ENCODE measurements at places on chromosomes 1 and 21. TPM values are rescaled to one million over a fixed set of nuclear protein-coding genes. Genes with fewer than 3 reads are reported as not detected.

DNA sequence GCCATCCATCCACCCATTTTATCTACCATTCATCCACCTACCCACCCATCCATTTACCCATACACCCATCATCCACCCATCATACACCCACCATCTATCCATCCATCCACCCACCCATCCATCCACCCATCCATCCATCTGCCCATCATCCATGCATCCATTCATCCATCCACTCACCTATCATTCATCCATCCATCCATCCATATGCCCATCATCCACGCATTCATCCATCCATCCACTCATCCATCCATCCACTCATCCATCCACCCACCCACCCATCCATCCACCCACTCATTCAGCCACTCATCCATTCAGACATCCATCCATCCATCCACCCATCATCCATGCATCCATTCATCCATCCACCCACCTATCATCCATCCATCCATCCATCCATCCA is 31.9 kb upstream of the UTS2 start:
- H3K27me3 ChIP-seq, result peaks cover 33% of the 10 kb centered on the region
- no peaks in the 10 kb centered on the region for H3K4me1 ChIP-seq
- H3K36me3 ChIP-seq, result no peaks in the 10 kb centered on the region
- H3K4me3 ChIP-seq, result no peak overlapping the region

- no peak for DNase-seq
- peaks cover 18% of the 10 kb centered on the region for H3K27me3 ChIP-seq
- H3K4me3 ChIP-seq, result no peak overlapping the region
- no peak overlapping the region for H3K27ac ChIP-seq
Measured at GRCh38 chr1:8104278-8105236, 78.4 kb upstream of the ERRFI1 start.

- no peak for DNase-seq
- H3K27me3 ChIP-seq, result no peaks in the 10 kb centered on the region
- H3K4me1 ChIP-seq, result no peaks in the 10 kb centered on the region
- H3K4me3 ChIP-seq, result no peak overlapping the region
- H3K36me3 ChIP-seq, result no peaks in the 10 kb centered on the region
- H3K27ac ChIP-seq, result no peak overlapping the region
Measured at GRCh38 chr1:7468248-7468647, 302.8 kb upstream of the VAMP3 start.

GRCh38 chr1:4880626-4881025 is 226.2 kb downstream of the AJAP1 start:
- H3K36me3 ChIP-seq, result no peaks in the 10 kb centered on the region
- no peak overlapping the region for H3K4me3 ChIP-seq
- no peak overlapping the region for H3K27ac ChIP-seq
- H3K27me3 ChIP-seq, result peaks cover 20% of the 10 kb centered on the region
- DNase-seq, result no peak

Gene APCS
- total RNA-seq, result not detected

Gene TCHH
- 0.05 TPM for total RNA-seq

Gene TEX50
- total RNA-seq, result not detected

Measured in activated T-cell treated with anti-CD3 and anti-CD28 coated beads, Interleukin-2, amount 50 U/mL, for 72 hours (primary cell).